Fibroblast of skin of left quadriceps (primary cell): ENCODE measurements at places on chromosomes 5 and 9.

GRCh38 chr5:54159153-54159892 lies 151.1 kb downstream of the ARL15 start:
- DNase-seq, result no peak

DNA sequence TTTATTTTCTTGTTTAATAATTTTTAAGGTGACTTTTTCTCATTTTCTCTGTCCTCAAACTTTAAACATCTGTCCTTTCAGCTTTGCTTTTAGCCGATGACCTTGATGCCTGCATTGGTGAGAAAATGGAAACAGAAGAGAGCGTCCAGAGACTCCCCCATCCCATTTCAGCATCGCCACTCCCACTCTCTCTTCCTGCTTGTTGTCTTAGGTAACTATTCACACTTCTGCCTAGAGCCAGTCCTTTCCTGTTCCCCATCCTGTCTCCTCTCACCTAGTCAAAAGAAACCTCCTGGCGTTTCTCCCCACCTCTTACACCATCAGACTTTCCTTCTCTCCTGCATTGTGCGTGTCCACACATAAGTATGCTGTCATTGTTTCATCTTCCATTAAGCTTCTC lies 124.6 kb downstream of the MAST4 start:
- DNase-seq, result no peak

- DNase-seq, result no peak
These were observed 90.1 kb downstream of the MPDZ start for GRCh38 chr9:13189362-13189761.

- no peak for DNase-seq
These were observed 2.8 kb upstream of the PARP8 start for GRCh38 chr5:50663636-50664035.

DNA sequence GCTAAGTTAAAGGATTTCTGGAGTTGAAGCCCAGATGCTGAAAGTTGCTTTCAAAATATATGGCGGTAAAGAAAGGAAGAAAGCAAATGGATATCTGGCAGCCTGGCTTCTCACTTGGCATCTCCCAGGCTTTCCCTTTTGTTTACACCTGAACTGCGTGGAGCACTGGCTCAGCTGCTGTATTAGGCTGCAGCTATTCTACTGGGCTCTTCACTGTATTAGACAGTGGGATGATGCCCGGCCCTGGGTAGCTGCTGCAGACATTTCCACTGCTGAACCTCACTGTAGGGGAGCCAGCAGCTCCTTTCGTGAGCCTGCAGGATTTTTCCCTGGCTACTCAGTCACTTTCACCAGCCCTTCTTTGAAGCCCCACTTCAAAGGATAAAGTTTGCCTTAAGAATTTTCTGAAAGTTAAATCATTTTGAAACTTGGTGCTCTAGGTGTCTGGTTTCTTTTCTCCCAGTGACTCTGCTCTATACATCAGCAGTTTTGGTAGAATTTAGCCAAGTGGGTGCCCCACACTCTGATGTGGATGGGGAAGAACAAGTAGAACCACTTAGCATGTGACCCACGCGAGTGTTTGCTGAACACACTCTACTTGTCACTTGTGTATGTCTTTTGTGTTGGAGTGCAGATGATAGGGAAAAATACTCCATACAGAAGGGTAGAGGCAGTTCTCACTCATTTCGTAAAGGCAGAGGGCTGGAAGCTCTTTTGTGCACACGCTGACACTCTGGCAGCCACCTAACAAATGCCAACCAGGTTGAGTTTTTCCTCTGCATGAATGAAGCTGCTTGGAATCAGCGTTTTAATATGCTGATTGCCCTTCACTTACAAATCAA lies 49.9 kb downstream of the C9orf152 start:
- DNase-seq, result no peak
